Hair follicle dermal papilla cell (primary cell): ENCODE measurements at places on chromosomes 4 and X. TPM values are rescaled to one million over a fixed set of nuclear protein-coding genes. Genes with fewer than 3 reads are reported as not detected.

ZNF182 gene
- 2.1 and 2.8 TPM in 2 replicates for total RNA-seq

CENPE gene
- 2.3 and 2.4 TPM in 2 replicates for total RNA-seq

TMSB15C gene
- 1.9 and 2.9 TPM in 2 replicates for total RNA-seq

UNC5C gene
- total RNA-seq, result 4.7 and 6.8 TPM in 2 replicates

SNCA gene
- total RNA-seq, result 1.6 and 1.9 TPM in 2 replicates

F8A2 gene
- total RNA-seq, result not detected in 2 replicates

TEX13B gene
- total RNA-seq, result not detected in 2 replicates

MAGEA12 gene
- not detected in 2 replicates for total RNA-seq

CT45A1 gene
- total RNA-seq, result not detected in 2 replicates

ACE2 gene
- not detected in 2 replicates for total RNA-seq

SLC34A2 gene
- 0.85 TPM in 1 of 2 replicates, not detected in the other for total RNA-seq

SMR3B gene
- not detected in 2 replicates for total RNA-seq

PGRMC1 gene
- 524 and 608 TPM in 2 replicates for total RNA-seq

IL1RAPL2 gene
- total RNA-seq, result 0.12 and 0.16 TPM in 2 replicates

CT45A10 gene
- not detected in 2 replicates for total RNA-seq

ODAPH gene
- total RNA-seq, result not detected in 2 replicates

MYOZ2 gene
- not detected in 2 replicates for total RNA-seq

CFAP97 gene
- total RNA-seq, result 42.5 and 49.2 TPM in 2 replicates

CXCL11 gene
- total RNA-seq, result not detected in 2 replicates

ADGRL3 gene
- 0.36 and 1.9 TPM in 2 replicates for total RNA-seq

LRRC66 gene
- total RNA-seq, result 0.36 and 0.49 TPM in 2 replicates

NR3C2 gene
- 1.9 and 3.5 TPM in 2 replicates for total RNA-seq

ZFYVE28 gene
- total RNA-seq, result 8.3 and 17.0 TPM in 2 replicates

WDR17 gene
- 1.7 and 3.2 TPM in 2 replicates for total RNA-seq

TGIF2LX gene
- total RNA-seq, result not detected in 2 replicates

SASH3 gene
- total RNA-seq, result not detected in 2 replicates

NAA15 gene
- total RNA-seq, result 28.1 and 38.5 TPM in 2 replicates

AFF2 gene
- 0.97 and 2.4 TPM in 2 replicates for total RNA-seq

ADH6 gene
- 0.32 TPM in 1 of 2 replicates, not detected in the other for total RNA-seq

NIPAL1 gene
- under 0.01 and 0.36 TPM in 2 replicates for total RNA-seq

L1CAM gene
- 47.4 and 72.6 TPM in 2 replicates for total RNA-seq

TLR10 gene
- not detected in 2 replicates for total RNA-seq

VCX3B gene
- total RNA-seq, result not detected in 2 replicates

FRYL gene
- total RNA-seq, result 44.1 and 49.7 TPM in 2 replicates

GAGE12J gene
- not detected in 2 replicates for total RNA-seq

PPBP gene
- not detected in 2 replicates for total RNA-seq

SMARCA1 gene
- total RNA-seq, result 53.9 and 60.5 TPM in 2 replicates

FGF5 gene
- 19.2 and 24.8 TPM in 2 replicates for total RNA-seq

BTC gene
- 0.24 and 0.32 TPM in 2 replicates for total RNA-seq

STAP1 gene
- not detected in 2 replicates for total RNA-seq
